ENCODE measurements at places on chromosomes 5 and 9. TPM values are rescaled to one million over a fixed set of nuclear protein-coding genes. Genes with fewer than 3 reads are reported as not detected.

PCDHGB4 gene
- 14.9 TPM for total RNA-seq

SLC36A2 gene
- total RNA-seq = not detected

PCDHB16 gene
- total RNA-seq = 4.0 TPM

CCL19 gene
- not detected for total RNA-seq

PTPN3 gene
- total RNA-seq = 2.2 TPM

IFNA2 gene
- not detected for total RNA-seq

KIF4B gene
- total RNA-seq = not detected

CDC14B gene
- total RNA-seq = 38.1 TPM

ARHGEF28 gene
- 0.28 TPM for total RNA-seq

IL33 gene
- total RNA-seq = not detected

PCDHB9 gene
- 3.1 TPM for total RNA-seq

KCTD16 gene
- 1.1 TPM for total RNA-seq

ARL14EPL gene
- not detected for total RNA-seq

- no peaks in the 10 kb centered on the region for H3K36me3 ChIP-seq
- H3K4me3 ChIP-seq = no peak overlapping the region
- peaks cover 68% of the 10 kb centered on the region for H3K27me3 ChIP-seq
- no peak overlapping the region for H3K27ac ChIP-seq
- DNase-seq = no peak
Measured at GRCh38 chr5:149267241-149267973, 4.3 kb upstream of the AFAP1L1 start.

- H3K36me3 ChIP-seq = no peaks in the 10 kb centered on the region
- no peak for DNase-seq
- H3K27me3 ChIP-seq = no peaks in the 10 kb centered on the region
- H3K4me3 ChIP-seq = no peak overlapping the region
Measured at GRCh38 chr9:72476617-72477437, 44.6 kb upstream of the TMC1 start.

- no peaks in the 10 kb centered on the region for H3K36me3 ChIP-seq
- no peak overlapping the region for H3K4me3 ChIP-seq
- H3K27ac ChIP-seq = no peak overlapping the region
- no peaks in the 10 kb centered on the region for H3K4me1 ChIP-seq
- no peak for DNase-seq
Measured at GRCh38 chr5:122690266-122690665, 84.6 kb upstream of the SNX2 start.

GRCh38 chr9:129998491-129999140 is 44.4 kb downstream of the FNBP1 start:
- no peaks in the 10 kb centered on the region for H3K4me1 ChIP-seq
- H3K27me3 ChIP-seq = no peaks in the 10 kb centered on the region
- no peak overlapping the region for H3K4me3 ChIP-seq
- no peak for DNase-seq
- H3K27ac ChIP-seq = no peak overlapping the region

DNA sequence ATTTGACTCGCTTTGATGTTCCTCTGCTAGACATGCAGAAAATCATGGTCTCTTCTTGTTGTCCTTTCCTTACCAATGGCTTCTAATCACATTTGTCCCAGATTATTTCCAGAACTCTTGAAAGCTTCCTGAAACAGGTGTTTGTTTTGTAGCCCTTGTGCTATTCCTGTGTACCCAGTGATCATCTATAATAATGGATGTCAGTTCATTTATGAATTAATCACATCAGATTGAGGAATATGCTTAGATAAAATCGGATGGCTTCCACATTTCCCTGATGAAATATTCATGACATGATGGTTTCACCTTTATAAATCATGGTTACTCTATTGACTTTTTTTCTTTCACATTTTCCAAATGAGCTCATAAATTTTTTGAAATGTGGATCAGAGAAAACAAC is 359.0 kb upstream of the DMAC1 start:
- no peak overlapping the region for H3K27ac ChIP-seq
- DNase-seq = no peak
- no peaks in the 10 kb centered on the region for H3K4me1 ChIP-seq
- H3K27me3 ChIP-seq = no peaks in the 10 kb centered on the region

DNA sequence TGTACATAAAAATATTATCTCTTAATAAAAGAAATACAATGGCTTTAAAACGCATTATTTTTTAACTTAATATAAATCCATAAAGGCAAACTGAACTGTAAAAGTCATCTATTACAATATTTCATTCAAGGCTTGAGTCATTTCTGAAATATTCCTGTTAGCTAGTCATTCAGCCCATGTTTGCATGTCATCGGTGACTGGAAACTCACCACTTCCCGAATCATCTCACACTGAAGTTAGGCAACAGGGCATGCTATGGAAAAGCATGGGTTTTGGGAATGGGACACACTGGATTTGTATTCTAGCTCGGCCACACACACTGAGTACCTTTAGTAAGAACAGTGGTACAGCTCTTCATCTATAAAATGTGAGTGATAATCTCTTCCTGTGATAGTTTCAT is 691.1 kb upstream of the C9orf72 start:
- no peaks in the 10 kb centered on the region for H3K4me1 ChIP-seq
- no peak overlapping the region for H3K4me3 ChIP-seq
- H3K27me3 ChIP-seq = no peaks in the 10 kb centered on the region
- H3K36me3 ChIP-seq = no peaks in the 10 kb centered on the region
- DNase-seq = no peak

- no peak for DNase-seq
- H3K36me3 ChIP-seq = no peaks in the 10 kb centered on the region
- no peaks in the 10 kb centered on the region for H3K27me3 ChIP-seq
- peaks cover 28% of the 10 kb centered on the region for H3K4me1 ChIP-seq
- no peak overlapping the region for H3K27ac ChIP-seq
- no peak overlapping the region for H3K4me3 ChIP-seq
Measured at GRCh38 chr5:124596595-124597421, 149.6 kb downstream of the ZNF608 start.

- H3K4me1 ChIP-seq = no peaks in the 10 kb centered on the region
- H3K27ac ChIP-seq = no peak overlapping the region
- H3K4me3 ChIP-seq = no peak overlapping the region
- no peaks in the 10 kb centered on the region for H3K27me3 ChIP-seq
- H3K36me3 ChIP-seq = no peaks in the 10 kb centered on the region
Measured at GRCh38 chr5:111043712-111044506, 27.6 kb upstream of the TSLP start.

GRCh38 chr5:110351430-110351829 is 375.0 kb downstream of the TMEM232 start:
- no peak overlapping the region for H3K4me3 ChIP-seq
- no peaks in the 10 kb centered on the region for H3K27me3 ChIP-seq

DNA sequence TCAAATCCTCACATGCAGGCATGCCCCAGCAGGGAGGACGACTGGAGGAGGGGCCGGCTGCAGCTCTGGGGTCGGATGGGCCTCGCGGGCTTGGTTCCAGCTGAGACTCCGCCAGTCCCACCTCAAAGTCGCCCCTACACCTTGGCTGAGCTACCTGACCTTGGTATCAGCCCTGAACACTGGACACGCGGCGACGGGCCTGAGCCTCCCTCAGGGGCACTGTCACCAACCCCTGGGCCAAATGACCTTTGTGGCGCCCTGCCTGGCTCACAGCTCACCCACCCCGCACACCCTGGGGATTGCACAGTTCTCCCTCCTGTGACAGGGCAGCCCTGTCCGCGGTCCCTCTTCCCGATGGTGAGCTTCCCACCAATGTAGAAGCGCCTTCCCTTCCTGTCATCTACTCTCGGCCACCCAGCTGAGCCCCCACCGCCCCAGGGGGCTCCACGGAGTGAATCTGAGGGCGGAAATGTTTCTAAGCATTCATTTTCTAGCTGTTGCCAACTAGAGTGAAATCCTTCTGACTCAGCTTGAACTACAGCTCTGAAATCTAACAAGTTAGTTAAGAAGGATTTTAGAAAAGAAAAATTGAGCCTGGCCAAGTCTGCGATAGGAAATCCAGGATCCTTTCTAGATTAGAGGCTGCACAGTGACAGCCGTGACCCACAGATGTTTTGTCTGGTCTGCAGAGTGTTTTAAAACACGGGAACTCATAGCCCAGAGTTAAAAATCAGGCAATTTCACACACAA is 138.9 kb upstream of the PHYKPL start:
- H3K4me1 ChIP-seq = no peaks in the 10 kb centered on the region
- H3K27me3 ChIP-seq = no peaks in the 10 kb centered on the region
- no peaks in the 10 kb centered on the region for H3K36me3 ChIP-seq

DNA sequence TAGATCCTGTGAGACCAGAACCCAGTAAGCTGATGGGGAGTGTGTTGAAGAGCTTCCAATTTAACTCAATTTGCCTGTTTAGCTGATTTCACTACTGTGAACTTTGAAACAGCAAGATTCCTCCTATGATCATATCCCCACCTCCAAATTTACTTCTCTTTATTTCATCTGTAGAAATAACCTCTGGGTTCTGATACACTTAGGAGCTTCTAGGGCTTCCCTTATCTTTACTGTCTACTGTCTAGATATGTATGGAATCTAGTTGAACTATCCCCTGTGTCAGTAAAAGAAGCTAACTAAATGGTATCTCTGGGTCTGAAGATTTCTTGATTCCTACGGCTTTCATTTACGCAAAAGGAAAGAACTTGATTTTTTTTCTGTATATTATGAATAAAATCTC is 116.8 kb downstream of the GCNT1 start:
- peaks cover 4% of the 10 kb centered on the region for H3K27me3 ChIP-seq
- H3K36me3 ChIP-seq = no peaks in the 10 kb centered on the region
- no peaks in the 10 kb centered on the region for H3K4me1 ChIP-seq
- no peak for DNase-seq
- no peak overlapping the region for H3K27ac ChIP-seq
- no peak overlapping the region for H3K4me3 ChIP-seq

GRCh38 chr9:135937521-135938489 is 23.4 kb downstream of the UBAC1 start:
- DNase-seq = no peak
- no peaks in the 10 kb centered on the region for H3K27me3 ChIP-seq
- no peaks in the 10 kb centered on the region for H3K36me3 ChIP-seq
- no peaks in the 10 kb centered on the region for H3K4me1 ChIP-seq
- no peak overlapping the region for H3K4me3 ChIP-seq

DNA sequence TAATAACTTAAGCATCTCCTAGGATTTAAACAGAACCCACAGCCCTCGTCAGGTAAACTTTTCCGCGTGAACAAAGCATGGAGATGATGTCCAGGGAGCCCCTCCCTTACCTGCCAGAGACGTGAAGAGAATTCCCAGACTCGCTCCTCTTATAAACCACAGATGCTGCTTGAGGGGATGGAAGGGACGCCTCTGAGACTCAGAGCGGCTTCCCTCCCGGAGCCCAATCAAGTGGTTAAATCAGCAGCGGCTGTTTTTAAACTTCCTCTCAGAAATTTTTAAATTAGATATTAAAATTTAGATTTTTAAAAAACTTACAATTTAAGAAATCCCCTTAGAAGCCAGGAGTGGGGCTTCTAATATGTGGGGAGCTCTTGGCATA is 71.8 kb downstream of the RAPGEF1 start:
- H3K27me3 ChIP-seq = no peaks in the 10 kb centered on the region
- no peaks in the 10 kb centered on the region for H3K36me3 ChIP-seq
- peaks cover 31% of the 10 kb centered on the region for H3K4me1 ChIP-seq
- DNase-seq = no peak

- no peaks in the 10 kb centered on the region for H3K36me3 ChIP-seq
- no peak for DNase-seq
- peaks cover 41% of the 10 kb centered on the region for H3K4me1 ChIP-seq
- no peak overlapping the region for H3K27ac ChIP-seq
- no peaks in the 10 kb centered on the region for H3K27me3 ChIP-seq
- no peak overlapping the region for H3K4me3 ChIP-seq
Measured at GRCh38 chr5:9619331-9620092, 10.6 kb downstream of the TAS2R1 start.

- peaks cover 32% of the 10 kb centered on the region for H3K27me3 ChIP-seq
- no peak for DNase-seq
- no peak overlapping the region for H3K27ac ChIP-seq
- H3K36me3 ChIP-seq = no peaks in the 10 kb centered on the region
- H3K4me3 ChIP-seq = no peak overlapping the region
- peaks cover 10% of the 10 kb centered on the region for H3K4me1 ChIP-seq
Measured at GRCh38 chr9:121252104-121252851, 15.7 kb upstream of the GSN start.

- peaks cover 21% of the 10 kb centered on the region for H3K4me1 ChIP-seq
- H3K36me3 ChIP-seq = peaks cover 24% of the 10 kb centered on the region
- DNase-seq = no peak
Measured at GRCh38 chr9:70262948-70263347, 4.2 kb downstream of the SMC5 start.

DNA sequence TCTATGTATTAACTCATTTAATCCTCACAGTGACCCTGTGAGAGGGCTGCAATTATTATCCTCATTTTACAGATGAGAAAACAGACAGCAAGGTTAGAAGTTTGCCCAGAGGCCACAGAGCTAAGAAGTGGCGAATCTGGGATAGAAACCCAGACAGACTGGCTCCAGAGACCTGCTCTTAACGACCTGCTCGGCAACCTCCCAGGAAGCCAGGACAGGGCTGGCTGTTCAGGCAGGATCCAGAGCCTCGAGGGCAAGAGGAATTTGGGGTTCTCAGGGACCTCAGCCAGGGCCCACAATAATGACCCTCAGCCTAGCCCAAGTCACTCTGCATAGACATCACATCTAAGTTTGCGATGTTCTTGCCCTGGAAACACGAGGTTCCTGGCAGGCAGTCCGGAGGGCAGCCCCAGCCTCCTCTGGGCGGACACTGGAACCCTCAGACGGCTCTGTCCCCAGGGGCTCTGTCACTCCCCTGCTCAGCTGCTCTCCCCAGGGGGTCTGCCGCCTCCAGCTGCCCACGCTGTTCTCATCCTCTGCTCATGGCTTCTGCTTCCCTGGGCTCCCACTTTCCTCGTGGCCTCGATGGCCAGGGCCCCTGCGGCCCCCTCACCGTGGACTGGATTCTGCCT is 138.5 kb upstream of the ERCC6L2 start:
- no peak for DNase-seq
- H3K4me3 ChIP-seq = no peak overlapping the region
- peaks cover 25% of the 10 kb centered on the region for H3K4me1 ChIP-seq
- H3K36me3 ChIP-seq = no peaks in the 10 kb centered on the region

- peaks cover 24% of the 10 kb centered on the region for H3K4me1 ChIP-seq
- H3K27me3 ChIP-seq = no peaks in the 10 kb centered on the region
- H3K4me3 ChIP-seq = no peak overlapping the region
- H3K27ac ChIP-seq = no peak overlapping the region
Measured at GRCh38 chr5:153880106-153880505, 158.6 kb downstream of the FAM114A2 start.

GRCh38 chr5:126469536-126470316 is 46.5 kb downstream of the GRAMD2B start:
- no peak overlapping the region for H3K27ac ChIP-seq
- no peak for DNase-seq
- no peaks in the 10 kb centered on the region for H3K36me3 ChIP-seq
- H3K4me1 ChIP-seq = peaks cover 10% of the 10 kb centered on the region
- no peaks in the 10 kb centered on the region for H3K27me3 ChIP-seq

- H3K4me1 ChIP-seq = no peaks in the 10 kb centered on the region
- no peak overlapping the region for H3K4me3 ChIP-seq
- H3K27me3 ChIP-seq = no peaks in the 10 kb centered on the region
- H3K36me3 ChIP-seq = no peaks in the 10 kb centered on the region
- DNase-seq = no peak
Measured at GRCh38 chr5:164244-164643, 27.1 kb upstream of the LRRC14B start.

GRCh38 chr9:16352791-16353401 is 517.6 kb downstream of the BNC2 start:
- no peaks in the 10 kb centered on the region for H3K36me3 ChIP-seq
- no peak for DNase-seq
- H3K4me1 ChIP-seq = peaks cover 24% of the 10 kb centered on the region
- H3K27ac ChIP-seq = no peak overlapping the region
- H3K4me3 ChIP-seq = no peak overlapping the region
- H3K27me3 ChIP-seq = no peaks in the 10 kb centered on the region

- no peak overlapping the region for H3K4me3 ChIP-seq
- H3K4me1 ChIP-seq = peaks cover 4% of the 10 kb centered on the region
- DNase-seq = no peak
- no peaks in the 10 kb centered on the region for H3K27me3 ChIP-seq
- H3K27ac ChIP-seq = no peak overlapping the region
- no peaks in the 10 kb centered on the region for H3K36me3 ChIP-seq
Measured at GRCh38 chr9:133514460-133515239, 10.1 kb downstream of the MYMK start.
